ENCODE measurements at places on chromosomes 5 and 9.

- peak; percentile 38 for DNase-seq
These were observed 86.7 kb upstream of the ICE1 start for GRCh38 chr5:5335700-5336264.

DNA sequence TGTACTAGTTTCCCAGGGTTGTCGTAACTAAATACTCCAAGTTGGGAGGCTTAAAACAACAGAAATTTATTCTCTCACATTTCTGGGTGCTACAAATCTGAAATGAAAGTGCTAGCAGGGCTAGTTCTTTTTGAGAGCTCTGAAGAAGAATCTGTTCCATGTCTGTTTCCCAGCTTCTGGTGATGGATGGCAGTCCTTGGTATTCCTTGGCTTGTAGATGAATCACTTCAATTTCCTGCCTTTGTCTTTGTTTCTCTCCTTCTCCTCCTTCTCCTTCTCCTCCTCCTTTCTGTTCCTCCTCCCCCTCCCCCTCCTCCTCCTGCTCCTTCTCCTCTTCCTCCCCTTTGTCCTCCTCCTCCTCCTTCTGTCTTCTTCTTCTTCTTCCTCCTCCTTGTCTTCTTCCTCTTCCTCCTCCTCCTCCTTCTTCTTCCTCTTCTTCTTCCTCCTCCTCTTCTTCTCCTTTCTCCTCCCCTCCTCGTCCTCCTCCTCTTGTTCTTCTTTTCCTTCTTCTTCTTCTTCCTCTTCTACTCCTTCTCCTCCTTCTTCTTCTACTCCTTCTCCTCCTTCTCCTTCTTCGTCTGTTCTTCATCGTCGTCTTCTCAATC is 104.7 kb upstream of the ANKRD55 start:
- DNase-seq = no peak

- no peak for DNase-seq
These were observed 1022.3 kb downstream of the EFNA5 start for GRCh38 chr5:106648401-106648800.

- DNase-seq = no peak
These were observed 68.1 kb upstream of the RNF130 start for GRCh38 chr5:180139731-180140055.
